Activated CD4-positive, alpha-beta T cell treated with anti-CD3 and anti-CD28 coated beads, Interleukin-10, Interleukin-2, amounts not matched to agents 100 ng/mL and 50 ng/mL, durations not matched to agents 16 hours and 8 hours (primary cell): ENCODE measurements at places on chromosomes 4 and X.

DNA sequence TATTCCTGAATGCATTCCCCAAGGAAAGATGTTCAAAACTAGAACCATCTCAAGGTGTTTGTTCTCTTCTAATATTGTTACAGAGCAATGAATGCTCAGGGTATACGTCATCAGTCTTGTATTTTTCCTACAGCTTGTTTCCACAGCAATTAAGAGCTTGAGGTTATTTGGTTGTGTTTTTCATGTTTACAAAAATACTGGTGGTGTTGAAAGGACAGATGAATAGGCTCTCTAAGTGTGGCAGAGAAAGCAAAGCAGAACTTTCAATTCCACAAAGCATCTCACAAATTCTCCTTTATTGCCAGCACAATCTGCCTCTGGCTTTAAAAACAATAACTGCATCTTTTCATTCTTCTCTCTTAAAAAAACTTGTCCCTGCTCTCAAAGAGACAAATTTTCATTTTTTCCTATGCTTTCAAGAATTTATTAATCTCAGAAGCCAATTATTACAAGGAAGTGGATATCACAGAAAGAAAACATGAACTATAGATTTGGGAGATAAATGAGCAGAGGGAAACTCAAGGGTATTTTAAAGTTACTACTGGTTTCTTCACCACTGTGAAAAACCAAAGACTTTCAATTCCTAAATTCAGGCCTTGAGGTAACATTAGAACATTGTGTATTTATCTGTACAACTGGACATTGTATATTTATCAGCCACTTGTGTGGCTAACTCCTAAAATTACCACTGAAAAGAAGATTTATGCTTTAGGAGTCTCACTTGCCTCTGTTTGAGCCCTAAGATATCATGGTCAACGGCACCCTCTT is 49.2 kb downstream of the DDX53 start:
- no peak for DNase-seq

- DNase-seq, result no peak
Measured at GRCh38 chr4:56732301-56732700, 51.2 kb upstream of the HOPX start.

- peak; percentile 49 for DNase-seq
Measured at GRCh38 chrX:41781500-41781899, 57.5 kb downstream of the GPR82 start.

GRCh38 chr4:85909851-85910250 is 434.9 kb downstream of the ARHGAP24 start:
- DNase-seq, result no peak

DNA sequence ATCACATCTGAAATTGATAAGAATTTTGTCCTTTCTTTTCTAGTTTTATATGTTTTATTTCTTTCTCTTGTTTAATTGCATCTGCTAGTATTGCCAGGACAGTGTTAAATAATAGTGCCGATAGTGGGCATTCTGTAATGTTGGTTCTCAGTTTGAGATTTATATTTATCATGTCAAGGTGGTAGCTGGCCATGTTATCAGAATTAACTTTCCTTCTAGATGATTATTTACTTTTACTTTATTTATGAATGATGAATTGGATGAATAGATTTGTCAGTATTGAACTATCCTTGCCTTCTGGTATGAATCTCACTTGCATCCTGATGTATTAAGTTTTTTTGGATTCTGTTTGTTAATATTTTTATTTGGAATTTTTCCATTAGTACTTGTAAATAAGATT is 42.7 kb downstream of the METAP1 start:
- no peak for DNase-seq

DNA sequence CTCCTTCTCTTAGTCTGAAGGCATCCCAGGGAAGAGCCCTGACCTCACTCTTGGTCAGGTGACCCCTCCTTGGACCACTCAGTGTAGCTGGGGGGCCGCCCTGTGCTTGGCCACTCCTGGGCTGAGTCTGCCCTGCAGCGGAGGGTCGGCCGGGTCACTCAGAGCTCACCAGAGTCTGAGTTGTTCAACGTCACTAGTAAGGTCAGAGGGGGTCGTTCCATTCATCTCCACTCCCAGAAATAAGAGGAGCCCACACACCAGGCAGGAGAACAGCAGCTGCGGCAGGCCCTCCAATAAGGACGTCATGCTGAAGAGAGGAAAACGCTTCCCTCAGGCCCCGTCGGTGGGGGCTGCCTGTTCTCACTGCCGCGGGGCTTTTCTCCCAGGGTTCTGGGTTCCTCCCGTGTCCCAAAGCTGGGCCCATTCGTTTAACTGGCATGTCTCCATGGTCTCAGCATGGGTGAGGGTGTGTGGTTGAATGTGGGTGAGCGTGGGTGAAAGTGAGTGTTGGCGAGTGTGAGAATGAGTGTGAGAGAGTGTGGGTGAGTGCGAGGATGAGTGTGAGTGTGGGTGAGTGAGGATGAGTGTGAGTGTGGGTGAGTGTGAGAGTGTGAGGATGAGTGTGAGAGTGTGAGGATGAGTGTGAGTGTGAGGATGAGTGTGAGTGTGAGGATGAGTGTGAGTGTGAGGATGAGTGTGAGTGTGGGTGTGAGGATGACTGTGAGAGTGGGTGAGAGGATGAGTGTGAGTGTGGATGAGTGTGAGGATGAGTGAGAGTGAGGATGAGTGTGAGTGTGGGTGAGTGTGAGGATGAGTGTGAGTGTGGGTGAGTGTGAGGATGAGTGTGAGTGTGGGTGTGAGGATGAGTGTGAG is 47.7 kb downstream of the ING2 start:
- no peak for DNase-seq

DNA sequence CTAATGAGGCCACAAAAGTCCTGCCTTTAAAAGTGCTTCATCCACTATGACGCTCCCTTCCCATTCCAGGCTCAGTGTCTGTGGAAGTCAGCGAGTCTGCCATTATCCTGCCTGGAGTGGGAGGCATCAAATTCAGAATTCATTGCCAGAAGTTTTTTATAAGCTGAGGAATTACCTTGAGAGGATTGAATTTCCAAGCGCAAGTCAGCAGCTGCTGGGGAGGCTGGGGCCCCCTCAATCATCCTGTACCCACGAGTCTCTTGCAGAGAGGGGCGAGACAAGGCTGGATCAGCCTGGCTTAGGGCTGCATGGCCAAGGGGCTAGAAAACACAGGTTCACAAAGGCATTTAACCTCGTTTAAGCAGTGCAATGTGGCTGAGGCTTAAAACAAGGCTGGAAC is 170.5 kb upstream of the NOCT start:
- no peak for DNase-seq

DNA sequence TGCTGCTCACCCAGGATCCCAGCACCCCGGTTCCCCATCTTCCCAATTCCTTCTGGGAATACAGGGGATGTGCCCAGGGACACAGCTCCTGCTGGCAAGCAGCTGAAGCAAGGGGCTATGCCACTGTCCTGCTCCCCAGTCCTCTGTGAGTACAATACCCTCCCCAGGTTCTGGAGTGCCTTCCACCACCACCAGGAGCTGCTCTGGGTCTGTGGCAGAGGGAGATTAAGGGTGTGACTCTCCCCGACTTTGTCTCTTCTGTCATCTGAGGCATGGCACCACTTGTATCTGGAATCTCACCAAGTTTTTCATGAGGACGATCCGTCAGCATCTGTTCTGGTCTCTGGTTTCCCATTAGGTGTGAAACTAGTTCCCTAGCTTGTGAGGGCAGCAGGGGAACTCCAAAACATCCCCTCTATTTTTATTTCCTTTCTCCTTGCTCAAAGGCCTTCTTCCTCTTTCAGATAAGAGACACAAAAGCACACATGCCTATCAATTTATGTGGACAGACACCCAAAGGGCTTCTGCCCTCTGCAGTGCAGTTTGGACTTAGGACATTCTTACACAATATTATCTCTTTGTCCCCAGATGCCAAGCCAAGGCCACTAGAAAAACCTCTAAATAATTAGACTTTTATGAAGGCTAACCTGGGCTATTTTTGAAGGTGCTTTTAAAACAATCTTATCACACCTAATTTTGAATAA is 26.8 kb downstream of the MGST2 start:
- DNase-seq, result no peak

DNA sequence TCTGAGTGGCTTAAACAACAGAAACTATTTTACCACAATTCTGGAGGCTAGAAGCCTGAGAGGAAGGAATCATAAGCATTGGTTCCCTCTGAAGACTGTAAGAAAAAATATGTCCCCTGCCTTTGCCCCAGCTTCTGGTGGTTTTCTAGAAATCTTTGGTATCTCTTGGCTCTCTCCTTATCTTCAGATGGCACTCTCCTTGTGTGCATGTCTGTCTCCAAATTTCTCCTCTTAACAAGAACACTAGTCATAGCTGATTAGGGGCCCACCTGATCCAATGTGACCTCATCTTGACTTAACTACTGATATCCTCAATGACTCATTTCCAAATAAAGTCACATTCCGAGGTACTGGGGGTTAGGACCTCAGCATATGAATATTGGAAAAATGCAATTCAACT is 635.0 kb upstream of the NR3C2 start:
- DNase-seq, result no peak

DNA sequence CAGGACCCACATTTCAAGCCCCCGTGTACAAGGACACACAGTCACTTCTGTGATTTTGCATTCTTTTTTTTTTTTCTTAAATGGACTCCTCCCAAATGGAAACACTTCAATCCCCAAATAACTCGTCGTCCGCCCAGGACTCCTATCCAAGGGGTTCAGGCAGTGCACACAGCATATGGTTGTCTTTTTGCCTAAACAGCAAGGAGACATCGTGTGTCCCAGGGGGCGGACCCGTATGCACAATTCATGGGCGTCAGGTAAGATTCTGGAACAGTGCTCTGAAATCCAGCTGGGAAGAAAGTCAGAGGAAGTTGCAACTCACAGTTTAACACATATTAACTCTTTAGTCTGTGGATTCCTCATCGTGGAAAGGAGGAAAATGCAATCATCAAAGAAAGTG is 231.3 kb downstream of the SHOX start:
- DNase-seq, result no peak

DNA sequence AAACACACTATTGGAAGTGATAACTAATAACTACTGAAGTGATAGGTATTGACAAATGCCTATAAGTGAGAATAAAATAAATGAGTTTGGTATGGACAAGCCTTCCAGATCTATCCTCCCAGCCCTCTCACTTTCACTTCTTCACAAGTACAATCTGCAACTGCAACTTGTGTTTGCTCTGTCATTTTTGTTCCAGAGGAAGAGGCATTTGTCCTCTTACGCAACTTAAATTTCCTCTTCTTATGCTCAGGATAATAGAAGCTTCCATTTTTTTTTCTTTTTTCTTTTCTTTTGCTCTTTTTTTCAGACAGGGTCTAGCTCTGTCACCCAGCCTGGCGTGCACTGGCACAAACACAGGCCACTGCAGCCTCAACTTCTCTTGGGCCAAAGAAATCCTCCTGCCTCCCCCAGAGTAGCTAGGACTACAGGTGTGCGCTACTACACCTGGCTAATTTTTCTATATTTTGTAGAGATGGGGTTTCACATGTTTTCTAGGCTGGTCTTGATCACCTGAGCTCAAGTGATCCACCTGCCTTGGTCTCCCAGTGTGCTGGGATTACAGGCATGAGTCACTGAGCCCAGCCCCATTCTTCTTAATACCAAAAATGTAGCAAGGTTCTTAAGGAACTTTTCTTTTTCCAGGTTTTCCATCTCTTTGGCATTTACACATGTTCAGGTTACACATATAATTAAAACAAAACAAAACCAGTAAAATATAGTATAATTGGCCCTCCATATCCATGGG is 73.1 kb downstream of the PDGFC start:
- no peak for DNase-seq

GRCh38 chr4:62407534-62407933 is 1207.4 kb downstream of the ADGRL3 start:
- no peak for DNase-seq

DNA sequence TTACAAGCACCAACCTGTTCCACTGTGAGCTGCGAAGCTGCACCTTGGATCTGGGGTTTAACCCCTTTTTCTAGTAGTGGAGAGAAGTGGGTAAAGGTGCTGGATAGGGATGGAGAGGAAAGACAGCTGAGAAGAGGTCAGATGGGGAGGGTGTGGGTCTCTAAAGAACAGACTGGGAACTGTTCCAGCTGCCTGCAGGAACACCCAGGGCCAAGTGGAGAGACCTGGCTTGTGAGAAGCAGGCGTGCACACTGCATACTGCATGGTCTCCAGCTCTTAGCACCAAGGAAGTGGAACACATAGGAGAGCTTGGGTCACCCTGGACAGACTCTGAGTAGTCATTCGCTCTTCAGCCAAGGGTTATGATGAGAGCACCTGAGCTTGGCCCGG is 16.1 kb downstream of the BCOR start:
- no peak for DNase-seq

DNA sequence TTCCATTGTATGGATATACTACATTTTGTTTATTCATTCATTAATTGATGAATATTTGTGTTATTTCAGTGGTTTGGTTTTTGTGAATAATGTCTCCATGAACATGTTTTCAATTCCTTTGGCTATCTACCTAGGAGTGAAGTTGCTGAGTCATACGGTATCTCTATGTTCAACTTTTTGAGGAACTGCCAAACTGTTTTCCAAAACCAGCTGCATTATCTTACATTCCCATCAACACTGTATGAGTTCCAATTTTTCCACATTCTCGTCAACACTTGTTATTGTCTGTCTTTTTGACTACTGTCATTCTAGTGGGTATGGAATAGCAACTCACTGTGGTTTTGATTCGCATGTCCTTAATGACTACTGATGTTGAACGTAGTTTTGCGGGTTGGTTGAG is 388.6 kb upstream of the MAGEB2 start:
- no peak for DNase-seq

- no peak for DNase-seq
Measured at GRCh38 chr4:2321279-2322196, 59.6 kb upstream of the MXD4 start.

DNA sequence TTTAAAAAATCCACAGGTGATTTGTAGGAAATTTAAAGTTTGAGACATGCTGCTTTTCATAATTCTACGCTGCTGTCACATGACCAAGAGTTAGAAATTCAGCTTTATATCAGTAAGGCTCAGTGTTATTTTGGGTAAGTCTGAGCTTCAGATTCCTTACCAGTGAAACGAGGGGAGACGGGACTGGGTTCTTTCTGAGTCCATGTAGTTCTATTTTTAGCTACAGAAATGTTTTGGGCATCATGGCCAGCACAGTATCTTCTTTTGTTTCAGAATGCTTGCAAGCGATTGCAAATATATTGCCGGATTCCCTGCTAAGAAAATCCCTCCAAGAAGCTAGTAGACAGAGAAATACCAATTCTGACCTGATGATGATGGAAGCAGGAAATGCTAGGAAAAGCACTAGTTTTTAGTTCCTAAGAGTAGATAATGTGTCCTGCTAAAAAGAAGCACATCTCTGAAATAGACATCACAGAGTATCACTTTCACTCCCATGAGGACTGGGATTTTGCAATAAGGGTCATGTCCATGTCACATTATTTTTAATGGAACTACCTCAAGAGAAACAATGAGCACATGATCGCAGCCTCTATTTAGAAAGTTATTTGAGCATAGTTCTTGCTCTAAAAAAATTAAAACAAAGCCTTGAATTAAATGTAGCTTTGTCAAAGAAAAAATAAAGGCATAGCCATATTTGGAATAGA is 10.9 kb downstream of the ATP1B4 start:
- DNase-seq, result no peak

DNA sequence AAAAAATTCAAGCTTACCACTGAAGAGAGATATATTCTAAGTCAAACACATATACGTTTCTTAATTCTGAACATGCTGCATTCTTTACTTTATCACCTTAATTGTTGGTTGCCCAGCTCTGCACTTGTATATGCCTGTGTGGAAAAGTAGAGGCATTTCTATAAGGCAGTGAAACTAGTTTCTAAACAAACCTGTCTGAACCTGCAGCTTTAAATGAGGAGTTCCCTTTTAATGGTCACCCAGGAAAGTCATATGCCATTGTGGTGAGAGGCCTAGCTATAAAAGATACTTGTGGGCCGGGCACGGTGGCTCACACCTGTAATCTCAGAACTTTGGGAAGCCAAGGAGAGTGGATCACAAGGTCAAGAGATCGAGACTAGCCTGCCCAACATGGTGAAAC is 147.4 kb upstream of the RXFP1 start:
- DNase-seq, result no peak
